Stimulated activated CD8-positive, alpha-beta memory T cell treated with anti-CD3 and anti-CD28 coated beads, Interleukin-4, amount 100 ng/mL, for 4 hours (primary cell): ENCODE measurements at places on chromosomes 1 and 21.

DNA sequence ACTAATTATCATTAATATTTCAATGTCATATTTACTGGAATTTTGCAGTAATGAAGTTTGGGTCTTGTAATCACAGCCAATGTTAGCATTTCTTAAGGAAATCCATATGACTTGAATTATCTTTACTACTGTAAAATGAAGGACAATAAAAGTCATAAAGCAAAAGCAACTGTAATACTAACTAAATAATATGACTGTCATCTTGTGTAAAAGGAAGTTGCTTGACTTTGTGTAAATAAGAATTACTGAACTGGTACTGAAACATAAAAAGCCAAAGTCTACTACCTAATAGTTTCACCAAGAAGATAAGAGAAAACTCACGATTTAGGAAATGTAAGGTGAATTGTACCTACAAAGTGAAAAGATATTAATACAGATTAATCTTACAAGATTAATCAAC is 57.5 kb downstream of the ATP6V1G3 start:
- no peak for DNase-seq

GRCh38 chr1:1199141-1199960 is 7.0 kb downstream of the TNFRSF18 start:
- DNase-seq, result no peak

- no peak for DNase-seq
Observed at GRCh38 chr1:111850109-111850508, 94.4 kb downstream of the DDX20 start.

DNA sequence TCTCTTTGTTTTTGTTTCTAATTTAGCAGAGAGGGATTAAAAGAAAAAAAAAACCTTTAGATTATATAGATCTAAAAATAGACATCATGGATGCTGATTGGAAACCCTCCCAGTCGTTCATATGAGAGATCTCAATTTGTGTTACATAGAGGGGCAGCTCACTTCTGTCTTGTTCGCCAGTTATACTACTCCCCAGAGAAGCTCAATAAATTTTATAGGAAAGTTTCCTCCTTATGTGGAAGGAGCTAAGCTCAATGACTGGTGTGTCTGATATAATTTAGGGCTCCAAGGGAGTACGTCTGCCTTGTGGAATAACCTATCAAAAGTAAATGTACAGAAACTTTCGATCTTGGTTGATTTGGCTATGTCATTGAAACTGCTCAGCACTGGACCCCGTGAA is 117.6 kb downstream of the PEX14 start:
- no peak for DNase-seq

DNA sequence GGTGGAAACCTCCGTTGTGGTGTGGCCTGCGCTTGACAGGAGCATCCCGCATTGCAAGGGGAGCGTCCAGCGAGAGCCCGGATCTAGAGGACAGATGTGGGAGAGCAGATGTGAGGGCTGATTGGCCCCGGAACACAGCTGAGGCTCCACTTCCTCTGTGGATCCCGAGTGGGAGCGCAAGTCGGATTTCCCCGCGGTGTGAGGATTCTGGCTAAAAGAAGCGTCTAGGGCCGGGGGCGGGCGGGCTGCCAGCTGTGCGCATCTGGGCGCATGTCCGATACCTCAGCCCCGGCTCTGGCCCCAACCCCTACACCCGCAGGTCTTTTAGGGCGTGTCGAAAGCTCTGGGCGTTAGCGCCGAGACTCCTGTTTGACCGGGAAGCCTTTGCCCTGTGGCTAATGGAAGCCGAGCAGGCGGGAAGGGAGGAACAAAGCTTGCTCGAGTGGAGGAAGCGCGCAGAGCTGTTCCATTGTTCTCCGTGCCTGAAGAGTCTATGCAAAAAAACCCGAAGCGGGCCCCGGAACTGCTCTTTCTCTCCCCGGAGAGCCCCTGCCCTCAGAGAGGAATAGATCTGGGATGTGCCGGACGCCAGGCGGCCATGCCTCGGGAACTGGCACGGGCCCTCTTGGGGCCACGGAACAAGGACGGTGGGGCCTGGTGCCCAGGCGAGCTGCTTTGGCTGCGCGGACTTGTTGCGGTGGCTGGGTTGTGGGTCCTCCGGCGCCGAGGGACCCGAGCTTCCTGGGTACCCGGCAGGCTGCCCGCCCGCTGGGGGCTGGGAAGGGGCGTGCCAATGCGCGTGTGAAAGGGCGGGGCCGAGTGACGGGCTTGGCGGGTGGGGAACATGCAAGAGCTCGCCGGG is 111.1 kb downstream of the NAV1 start:
- no peak for DNase-seq

- DNase-seq, result no peak
Observed at GRCh38 chr21:46459356-46460112, 843 bp downstream of the DIP2A start.

DNA sequence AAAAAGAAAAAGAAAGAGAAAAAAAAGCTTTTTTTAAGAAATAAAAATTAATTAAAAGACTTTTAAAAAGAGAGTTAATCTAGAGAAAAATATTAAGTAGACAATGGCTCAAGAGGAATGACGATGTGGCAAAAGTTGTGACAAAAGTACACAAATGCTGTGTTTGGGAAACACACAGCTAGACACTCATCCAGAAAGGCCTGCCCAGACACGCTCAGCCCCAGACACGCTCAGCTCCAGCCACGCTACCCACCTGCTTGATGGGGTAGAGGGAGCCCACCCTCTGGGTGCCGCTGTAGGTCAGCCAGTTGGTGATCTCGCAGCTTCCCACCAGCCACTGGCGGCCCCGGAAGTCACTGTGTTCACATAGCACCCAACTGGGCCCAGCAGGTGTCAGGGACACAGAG is 10.2 kb downstream of the CD52 start:
- DNase-seq, result no peak

DNA sequence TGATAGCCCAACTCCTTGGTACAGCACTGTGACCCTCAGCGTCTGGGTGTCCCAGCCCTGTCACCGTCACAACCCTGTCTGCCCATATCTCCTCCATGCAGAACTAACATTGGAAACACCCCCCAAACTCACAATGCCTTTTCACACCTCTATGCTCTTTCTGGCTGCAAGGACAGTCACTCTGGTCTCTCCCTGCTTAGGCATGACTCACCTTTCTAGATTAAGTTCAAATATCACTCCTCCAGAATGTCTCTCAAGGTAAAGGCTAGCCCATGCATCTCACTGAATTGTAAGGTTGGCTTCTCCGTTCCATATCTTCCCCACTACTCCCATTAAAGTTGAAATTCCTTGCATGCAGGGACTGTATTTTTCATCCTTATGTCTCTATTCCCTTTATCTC is 17.0 kb upstream of the CAPN8 start:
- DNase-seq, result no peak

GRCh38 chr1:116508085-116508983 is 62.5 kb downstream of the CD58 start:
- DNase-seq, result no peak

GRCh38 chr1:2874607-2875480 is 73.4 kb upstream of the TTC34 start:
- DNase-seq, result no peak

GRCh38 chr1:199854686-199855321 is 172.7 kb upstream of the NR5A2 start:
- no peak for DNase-seq

GRCh38 chr21:41510500-41510899 is 2.5 kb upstream of the TMPRSS2 start:
- no peak for DNase-seq

DNA sequence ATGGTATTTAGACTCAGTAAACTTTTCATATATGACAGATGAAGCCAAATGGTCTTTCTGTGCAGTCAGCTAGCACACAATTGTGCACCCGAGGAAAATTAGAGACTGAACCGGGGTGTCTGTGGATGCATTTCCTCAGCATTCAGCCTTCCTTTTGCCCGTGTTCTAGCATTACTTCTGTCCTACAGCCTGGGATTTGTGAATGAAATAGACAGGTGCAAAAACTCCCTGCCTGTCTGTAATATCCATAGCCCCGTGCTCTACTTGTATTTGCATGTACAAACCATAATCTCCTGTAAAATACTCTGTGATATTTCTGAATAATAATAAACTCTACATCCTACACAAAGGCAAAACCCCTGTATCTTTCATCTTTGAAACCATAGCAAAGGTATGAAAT is 64.8 kb upstream of the LGALS8 start:
- no peak for DNase-seq

- no peak for DNase-seq
Observed at GRCh38 chr21:39430016-39430415, 15.6 kb downstream of the LCA5L start.

GRCh38 chr1:57285992-57286391 is 137.9 kb downstream of the DAB1 start:
- no peak for DNase-seq

- DNase-seq, result no peak
Observed at GRCh38 chr1:39859859-39860812, 23.2 kb downstream of the TRIT1 start.

DNA sequence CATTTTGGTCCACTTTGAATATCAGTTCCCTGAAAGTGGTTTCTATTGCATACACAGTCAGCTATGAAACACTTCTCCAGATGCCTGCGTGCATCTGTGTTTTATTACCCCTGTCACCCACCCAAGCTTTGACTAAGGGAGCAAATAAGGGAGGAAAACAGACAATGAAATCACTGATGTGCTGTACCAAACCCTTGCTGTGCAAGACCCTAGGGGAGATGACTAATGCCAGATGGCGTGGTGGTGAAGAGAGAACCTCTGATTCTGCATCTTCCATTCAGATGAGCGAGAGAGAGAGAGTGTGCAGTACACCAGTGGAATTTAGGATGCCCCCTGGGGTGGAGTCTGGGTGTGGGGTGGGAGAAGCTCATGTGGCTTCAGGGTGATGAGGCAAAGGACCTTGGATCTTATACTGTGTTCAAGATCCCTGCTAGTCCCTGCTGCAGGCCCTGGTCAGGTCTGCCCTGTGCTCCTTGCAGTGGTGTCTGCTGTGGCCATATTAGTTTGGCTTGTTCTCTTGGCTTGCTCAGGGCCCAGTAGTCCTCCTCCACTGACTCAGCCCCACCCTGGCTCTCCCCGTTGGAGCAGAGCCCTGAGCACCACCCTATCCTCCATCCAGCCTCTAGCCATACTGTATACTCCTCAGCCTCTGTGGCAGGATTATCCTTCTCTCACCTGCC is 18.5 kb downstream of the CLCA1 start:
- DNase-seq, result no peak

DNA sequence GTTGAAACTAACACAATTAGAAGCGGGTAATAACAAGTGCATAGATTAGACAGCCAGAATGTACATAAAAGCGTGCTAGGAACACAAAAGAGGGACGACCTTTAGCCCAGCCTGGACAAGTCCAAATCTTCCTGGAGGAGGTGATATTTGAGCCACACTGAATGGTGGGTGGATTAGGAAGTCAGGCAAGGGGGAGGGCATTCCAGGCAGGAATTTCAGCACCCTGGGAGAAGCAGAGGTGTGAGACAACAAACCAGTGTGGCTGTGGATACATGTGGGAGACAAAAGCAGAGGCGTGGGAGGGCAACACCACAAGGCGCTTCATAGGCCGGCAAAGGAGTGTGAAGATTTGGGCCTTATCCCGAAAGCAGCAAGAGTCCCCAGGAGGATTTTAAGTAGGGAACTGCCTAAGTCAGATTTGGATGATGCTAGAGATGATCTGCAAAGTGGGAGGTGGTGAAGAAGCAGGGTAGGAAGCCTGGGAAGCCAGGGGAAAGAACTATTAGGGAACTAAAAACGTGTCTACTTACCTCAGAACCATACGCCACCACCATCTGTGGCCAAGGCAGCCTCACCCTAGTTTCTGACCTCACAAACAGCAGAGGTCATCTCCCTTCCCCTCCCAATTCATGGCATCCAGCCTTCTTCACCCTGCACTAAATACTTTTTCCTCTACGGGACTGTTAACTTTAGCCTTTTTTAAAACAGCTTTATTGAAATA is 81.8 kb downstream of the GLUL start:
- no peak for DNase-seq

DNA sequence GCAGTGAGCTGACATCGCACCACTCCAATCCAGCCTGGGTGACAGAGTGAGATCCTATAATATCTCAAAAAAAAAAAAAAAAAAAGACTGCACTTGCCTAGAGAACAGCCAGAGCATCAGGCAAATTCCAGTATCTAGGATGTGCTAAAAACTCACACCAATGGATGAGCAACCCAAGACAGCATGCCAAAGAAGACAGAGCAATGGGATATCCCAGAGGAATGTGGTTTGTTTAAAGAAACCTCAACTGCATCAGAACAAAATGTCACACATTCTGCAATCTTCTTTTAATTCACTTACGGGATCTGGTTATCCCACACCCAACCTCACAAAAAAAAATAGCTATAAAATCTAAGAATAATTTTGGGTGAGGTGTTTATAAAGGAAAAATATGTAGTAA is 7.3 kb downstream of the KCNH1 start:
- DNase-seq, result no peak

- no peak for DNase-seq
Observed at GRCh38 chr1:58814251-58815068, 30.6 kb upstream of the JUN start.
